Stimulated activated CD4-positive, alpha-beta T cell treated with anti-CD3 and anti-CD28 coated beads, Interleukin-4, amount 100 ng/mL, for 24 hours (primary cell): ENCODE measurements at places on chromosomes 2 and 18.

- no peak for DNase-seq
Observed at GRCh38 chr2:172227719-172228118, 125.0 kb upstream of the DLX2 start.

DNA sequence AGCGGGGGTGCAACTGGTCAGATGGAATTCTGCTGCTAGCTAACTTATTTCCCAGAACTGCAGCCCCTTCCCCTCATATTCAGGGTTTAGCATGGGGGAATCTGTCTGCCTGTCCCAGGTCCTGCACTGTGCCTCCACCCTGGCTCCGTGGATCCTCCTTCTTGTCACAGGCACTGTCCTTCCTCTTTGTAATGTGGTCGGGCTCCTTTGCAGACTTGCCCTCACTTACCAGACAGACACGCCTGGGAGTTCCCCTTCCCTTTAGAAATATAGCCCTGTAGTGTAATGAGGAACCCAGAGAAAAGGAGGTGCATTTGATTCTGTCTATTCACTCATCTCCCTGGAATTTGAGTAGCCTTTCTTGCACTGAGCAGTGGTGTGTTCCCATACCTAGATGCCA lies 108.7 kb downstream of the TRIM43 start:
- DNase-seq, result no peak

GRCh38 chr18:627231-627630 lies 30.2 kb upstream of the TYMS start:
- DNase-seq, result no peak

GRCh38 chr2:237195396-237196120 lies 109.9 kb downstream of the COPS8 start:
- no peak for DNase-seq

DNA sequence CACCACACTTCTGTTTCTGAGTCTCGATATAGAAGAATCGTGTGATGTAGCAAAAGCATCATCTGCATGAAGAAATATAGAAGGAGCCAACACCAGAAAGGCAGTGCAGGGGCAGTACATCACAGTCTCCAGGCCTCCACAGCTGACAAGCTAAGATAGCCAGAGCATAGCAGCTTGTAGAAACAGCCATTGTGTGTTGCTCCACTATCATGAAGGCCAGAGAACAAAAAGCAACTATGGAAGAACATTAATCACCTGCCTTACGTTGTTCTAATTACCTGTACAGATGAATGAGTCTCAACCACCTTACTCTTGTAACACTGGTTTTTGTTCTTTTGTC lies 129.0 kb downstream of the RND3 start:
- no peak for DNase-seq

GRCh38 chr2:229636571-229636970 lies 77.8 kb downstream of the DNER start:
- DNase-seq, result no peak
